Stimulated activated CD4-positive, alpha-beta T cell treated with anti-CD3 and anti-CD28 coated beads, Interleukin-2, amount 100 ng/mL, for 4 hours (primary cell): ENCODE measurements at places on chromosomes 16 and 17.

- no peak for DNase-seq
Measured at GRCh38 chr16:29663807-29664090, 702 bp downstream of the SPN start.

DNA sequence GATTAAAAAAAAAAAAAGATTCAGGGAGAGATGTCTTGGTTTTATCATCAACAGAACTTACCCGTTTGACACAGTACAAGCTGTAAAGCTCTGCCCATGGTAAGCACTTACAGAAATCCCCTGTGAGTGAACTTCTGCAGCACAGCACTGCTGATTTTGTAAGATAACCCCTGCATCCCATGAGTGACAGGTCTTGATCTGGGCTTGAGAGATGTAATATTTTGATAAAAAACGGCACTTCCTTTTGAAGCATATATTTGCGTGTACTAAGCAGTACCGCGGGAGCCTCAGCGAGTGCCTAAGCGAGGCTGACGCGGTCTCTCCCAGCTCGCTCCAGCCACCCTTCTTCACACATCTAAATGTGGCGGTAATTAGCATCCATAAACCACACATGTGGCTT lies 50.5 kb downstream of the IKZF3 start:
- peak; percentile 17 for DNase-seq

DNA sequence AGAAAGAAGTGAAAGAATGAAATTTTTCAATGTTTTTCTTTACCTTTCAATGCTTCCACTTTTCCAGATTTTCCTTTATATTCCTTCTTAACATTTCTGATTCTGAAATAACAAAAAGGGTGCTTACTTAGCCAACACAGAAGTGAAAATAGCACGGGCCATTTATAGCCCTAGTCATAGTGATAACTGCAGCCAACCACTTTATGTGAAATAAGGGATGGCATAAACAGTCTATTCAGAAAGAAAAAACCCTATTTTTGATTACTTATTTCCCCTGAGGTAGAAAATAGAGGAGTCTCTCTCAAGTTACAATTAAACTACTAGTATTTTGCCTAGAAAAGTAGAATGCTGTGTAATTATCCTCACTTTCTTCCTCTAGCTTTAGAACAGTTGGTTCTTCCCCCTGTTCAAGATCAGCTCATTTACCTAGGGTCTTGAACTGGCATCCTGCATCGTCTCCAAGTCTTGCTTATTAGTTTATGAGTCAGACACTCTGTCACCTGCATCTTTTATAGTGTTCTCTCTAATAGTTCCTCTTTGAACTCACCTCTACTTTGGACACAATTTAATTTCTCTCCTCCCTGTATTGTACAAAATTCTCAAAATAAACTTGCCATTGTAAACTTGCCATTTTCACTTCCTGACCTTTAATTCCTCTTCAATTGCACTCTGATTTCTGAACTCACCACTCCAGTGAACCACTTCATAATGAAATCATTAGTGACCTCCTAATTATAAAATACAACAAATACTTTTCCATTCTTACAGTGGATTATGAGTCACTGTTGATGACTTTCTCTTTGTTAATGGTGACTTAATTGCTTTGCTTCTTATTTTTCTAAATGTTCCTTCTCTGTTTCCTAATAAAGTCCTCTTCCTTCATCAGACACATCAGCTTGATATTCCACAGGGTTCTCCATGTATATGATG lies 23.6 kb downstream of the ABCA6 start:
- no peak for DNase-seq

- no peak for DNase-seq
Measured at GRCh38 chr16:65375651-65376050, 253.8 kb upstream of the CDH11 start.

DNA sequence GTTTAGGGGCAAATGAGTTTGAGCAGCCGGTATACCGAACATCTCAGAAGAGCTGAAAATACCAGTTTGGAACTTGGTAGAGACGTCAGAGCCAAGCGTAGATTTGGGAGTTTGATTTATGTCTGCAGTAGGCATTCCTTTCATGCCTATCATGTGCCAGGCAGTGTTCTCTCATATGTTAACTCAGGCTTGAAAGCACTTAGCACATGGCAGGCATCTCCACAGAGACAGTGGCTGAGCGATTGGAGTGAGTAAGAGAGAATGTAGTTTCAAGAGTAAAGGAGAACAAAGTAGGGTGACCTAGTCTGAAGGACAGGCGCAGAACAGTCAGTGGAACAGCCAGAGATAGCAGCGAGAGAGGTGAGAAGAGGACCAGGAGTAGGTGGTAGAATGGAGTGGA lies 207.0 kb downstream of the FTO start:
- DNase-seq, result no peak

- no peak for DNase-seq
Measured at GRCh38 chr17:59292174-59292523, 39.3 kb upstream of the YPEL2 start.

DNA sequence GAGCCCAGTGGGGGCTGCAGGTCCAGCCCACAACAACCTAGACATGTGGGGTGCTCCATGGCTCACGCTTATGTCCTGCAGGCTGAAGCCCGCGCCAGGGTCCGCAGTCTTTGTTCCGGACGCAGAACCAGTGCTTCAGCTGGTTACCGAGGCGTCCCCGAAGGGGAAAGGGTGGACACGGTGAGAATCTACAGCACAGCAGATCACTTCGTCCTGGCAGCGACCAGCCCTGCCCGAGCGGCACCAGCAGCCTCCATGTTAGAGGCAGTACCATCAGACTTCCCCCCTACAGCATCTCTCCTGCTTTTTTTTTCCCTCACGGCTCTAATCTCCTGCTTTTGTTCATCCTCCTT lies 1736.4 kb downstream of the TP53TG3F start:
- no peak for DNase-seq

DNA sequence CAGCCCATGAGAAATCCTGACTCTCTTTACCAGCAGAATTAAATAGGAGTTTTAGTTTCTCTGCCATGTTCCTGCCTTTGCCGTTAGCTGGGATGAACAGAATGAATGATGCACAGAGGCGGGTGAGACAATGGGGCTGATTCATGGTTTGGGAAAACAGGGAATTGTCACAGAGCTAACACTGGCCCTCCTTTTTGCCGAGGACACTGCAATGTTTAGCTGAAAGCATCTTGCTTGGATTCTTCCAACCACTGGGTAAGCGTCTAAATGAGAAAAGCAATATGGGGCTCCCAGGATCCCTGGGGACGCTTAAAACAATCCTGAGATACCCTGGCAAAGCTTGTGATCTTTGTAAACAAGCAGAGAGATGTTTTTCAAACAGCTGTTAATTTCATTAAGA lies 12.8 kb upstream of the PAFAH1B1 start:
- no peak for DNase-seq

DNA sequence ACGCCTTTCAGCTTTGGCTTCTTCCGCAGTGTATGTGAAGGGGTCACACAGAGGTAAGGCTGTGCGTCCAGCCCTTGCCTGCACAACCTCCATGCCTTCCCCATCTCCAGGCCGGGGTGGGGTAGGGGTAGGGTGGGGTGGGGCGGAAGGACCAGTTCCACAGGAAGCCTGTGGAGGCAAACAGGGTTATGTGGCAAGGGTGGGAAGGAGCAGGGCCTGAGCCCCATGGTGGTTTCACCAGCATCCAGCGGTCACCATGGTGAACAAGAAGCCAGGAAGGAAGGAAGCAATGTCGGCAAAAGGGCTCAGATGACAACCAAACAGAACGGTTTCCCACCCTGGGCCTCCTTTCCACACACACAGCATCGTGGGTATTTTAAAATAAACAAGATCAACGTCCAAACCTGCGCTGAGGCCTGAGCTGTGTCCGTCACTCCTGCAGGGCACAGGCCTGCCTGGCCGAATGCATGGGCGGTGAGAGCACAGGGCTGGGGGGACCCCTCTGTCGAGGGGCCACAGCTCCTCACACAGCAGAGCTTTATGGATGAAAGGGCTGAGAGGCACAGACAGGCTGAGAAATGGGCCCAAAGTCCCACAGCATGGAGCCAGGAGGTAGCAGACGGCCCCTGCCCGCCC lies 80.5 kb downstream of the ZNF778 start:
- no peak for DNase-seq

DNA sequence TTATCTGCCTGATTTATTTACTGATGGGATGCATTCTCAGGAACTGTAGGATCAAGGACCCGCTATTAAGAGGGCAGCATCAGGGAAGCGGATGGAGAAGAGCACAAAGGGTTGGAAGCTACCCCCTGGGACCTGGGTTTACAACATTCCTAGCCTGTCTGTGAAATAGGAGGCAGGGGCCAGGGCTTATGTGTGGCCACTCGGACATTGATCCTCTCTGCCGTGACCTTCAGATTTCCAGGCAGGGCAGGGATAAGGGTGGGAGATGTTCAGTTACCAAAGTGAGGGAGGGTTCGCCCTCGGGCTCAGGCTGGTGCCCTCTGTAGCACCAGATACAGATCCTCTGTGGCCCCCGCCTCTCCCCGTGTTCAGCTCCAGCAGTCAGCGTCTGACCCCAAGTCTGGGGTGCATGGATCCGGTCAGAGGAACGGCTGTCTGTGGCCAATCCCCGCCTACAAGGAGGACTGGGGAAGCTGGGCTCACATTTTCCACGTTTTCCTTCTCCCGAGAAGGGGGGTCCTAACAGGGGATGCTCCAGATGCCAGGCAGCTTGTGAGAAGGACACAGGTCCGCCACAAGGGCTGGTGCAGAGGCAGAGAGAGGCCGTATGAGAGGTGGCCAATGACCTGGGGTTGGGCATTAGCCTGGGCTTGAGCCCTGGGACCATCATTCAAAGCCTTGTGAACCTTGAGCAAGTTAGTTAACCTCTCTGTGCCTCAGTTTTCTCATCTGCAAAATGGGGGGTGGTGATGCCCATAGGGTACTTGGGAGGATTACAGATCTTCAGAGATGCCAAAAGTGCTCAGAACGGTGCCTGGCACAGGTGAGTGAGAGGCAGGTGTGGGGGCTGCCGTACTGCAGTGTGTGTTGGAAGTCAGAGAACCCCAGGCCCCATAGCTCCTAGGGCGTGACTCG lies 48.3 kb downstream of the ATP2C2 start:
- DNase-seq, result no peak

DNA sequence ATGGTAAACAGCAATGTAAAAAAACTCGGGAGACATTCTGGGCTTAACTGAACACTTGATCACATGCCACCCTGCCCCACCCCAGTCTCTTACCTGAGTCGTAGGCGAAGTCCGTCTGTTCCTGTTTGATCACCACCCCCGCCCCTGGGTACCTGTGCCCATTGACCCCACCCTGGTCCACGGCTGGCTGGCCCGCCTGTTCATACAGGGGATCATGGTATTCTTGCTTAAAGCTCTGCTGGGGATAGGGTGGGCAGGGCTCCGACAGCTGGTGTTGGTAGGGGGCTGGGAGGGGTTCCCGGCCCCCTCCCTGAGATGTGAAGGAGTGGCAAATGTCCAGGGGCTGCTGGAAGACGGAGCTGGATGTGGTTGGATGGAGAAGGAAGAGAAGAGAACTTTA lies 13.6 kb downstream of the ETV4 start:
- no peak for DNase-seq

DNA sequence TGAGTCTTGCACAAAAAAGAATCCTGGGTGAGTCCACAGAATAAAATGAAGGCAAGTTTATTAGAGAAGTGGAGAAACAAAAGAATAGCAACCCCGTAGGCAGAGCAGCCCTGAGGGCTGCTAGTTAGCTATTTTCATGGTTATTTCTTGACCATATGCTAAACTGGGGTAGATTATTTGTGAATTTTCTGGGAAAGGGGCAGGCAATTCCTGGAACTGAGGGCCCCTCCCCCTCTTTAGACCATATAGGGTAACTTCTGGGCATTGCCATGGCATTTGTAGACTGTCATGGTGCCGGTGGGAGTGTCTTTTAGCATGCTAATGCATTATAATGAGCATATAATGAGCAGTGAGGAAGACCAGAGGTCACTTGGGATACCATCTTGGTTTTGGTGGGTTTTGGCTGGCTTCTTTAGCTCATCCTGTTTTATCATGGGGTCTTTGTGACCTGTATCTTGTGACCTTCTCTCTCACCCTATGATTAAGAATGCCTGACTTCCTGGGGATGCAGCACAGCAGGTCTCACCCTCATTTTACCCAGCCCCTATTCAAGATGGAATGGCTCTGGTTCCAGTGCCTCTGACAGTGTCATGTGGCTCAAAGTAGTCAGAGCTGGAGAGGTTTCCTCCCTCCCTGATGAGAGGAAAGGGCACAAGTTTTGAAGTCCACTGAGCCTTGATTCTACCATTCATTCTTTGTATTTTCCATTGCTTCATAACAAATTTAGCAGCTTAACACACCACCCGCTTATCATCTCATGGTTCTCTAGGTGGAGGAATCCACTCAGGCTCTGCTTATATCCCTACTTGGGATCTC lies 55.7 kb upstream of the LGALS9 start:
- DNase-seq, result no peak

DNA sequence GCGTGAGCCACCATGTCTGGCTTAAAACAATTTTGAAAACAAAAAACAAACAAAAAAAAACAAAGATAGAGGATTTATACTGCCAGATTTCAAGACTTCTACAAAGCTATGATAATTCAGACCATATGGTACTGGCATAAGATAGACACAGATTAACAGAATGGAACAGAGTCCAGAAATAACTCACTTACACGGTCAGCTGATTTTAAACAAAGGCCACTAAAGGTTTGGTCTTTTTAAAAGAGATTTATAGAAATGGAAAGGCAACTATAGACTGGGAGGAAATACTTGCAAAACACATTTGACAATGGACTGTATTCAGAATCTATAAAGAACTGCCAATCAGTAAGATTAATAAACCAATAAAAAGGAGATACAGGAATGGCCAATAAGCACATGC lies 48.6 kb upstream of the MNT start:
- no peak for DNase-seq

DNA sequence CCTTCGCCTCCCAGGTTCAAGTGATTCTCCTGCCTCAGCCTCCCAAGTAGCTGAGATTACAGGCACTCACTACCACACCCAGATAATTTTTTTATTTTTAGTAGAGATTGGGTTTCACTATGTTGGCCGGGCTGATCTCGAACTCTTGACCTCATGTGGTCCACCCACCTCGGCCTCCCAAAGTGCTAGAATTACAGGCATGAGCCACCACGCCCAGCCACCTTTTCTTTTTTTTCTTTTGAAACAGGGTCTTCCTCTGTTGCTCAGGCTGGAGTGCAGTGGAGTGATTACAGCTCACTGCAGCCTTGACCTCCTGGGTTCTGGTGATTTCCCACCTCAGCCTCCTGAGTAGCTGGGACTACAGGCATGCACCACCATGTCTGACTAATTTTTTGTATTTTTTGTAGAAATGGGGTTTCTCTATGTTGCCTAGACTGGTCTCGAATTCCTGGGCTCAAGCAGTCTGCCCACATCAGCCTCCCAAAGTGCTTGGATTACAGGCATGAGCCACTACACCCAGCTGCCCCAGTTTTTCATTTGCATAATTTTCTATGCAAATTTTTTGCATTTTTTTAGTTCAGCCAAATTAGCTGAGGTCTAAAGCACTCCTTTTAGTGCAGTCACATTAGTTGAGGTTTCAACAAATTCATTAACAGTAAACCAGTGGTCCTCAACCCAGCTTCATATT lies 11.3 kb downstream of the WWP2 start:
- DNase-seq, result no peak

DNA sequence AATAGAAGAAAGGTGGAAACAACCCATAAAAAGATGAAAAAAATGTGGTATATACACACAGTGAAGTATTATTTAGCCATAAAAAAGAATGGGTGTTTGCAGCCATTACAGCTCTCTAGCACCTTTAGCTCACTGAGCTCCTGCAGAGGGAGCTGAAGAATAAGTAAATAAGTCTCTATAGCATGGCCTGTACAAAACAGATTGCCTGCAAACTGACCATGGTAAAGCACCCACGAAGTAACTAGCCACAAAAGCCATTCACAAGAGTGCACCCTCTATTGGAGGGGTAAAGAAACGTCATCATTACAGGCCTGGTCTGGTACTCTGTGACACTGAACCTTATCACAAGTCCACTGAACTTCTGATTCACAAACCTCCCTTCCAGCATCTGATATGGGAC lies 76.3 kb downstream of the USP32 start:
- no peak for DNase-seq

- DNase-seq, result no peak
Measured at GRCh38 chr16:10138881-10139280, 43.3 kb downstream of the GRIN2A start.
